ENCODE measurements at places on chromosomes 2 and 18.

- DNase-seq, result peak; percentile 61
Measured at GRCh38 chr2:197707316-197708213, 2.4 kb downstream of the MARS2 start.

DNA sequence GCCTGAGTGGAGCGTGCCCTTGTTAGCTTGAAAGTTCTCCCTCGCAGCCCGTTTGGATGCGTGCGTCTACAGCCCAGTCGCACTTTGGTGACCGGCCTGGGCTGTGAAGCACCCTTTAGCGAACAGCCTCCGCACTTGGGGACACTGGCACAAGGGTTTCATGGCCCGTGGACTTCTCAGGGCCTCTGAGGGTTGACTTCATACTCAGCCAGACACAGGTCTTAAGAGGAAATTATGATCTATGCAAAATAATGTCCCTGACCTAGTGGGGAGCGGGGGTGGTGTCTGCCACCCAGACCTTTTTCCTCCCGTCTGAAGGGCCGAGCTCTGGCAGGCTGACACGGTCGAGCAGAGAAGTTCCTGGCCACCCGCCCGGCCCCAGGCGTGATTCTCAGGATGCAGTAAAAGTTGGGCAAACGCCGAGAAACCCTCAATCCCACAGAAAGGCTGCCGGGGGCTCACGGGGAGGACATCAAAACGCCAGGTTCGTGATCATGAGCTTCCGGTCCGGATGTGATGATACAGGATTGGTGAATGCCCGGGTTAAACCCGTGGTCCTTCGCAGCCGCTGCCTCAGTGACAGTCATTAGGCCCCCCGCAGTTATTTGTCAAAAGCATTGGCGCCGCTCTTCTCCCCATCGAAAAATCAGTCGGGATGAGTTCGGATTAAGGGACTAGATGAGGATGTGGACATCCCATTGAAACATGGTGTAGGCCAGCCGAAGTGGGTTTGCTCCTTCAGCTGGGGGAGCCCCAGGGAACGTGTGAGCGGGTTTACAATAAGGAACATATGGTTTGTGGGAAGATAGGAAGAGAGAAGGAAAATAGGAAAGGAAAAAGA is 3.6 kb upstream of the PAX3 start:
- DNase-seq, result no peak

DNA sequence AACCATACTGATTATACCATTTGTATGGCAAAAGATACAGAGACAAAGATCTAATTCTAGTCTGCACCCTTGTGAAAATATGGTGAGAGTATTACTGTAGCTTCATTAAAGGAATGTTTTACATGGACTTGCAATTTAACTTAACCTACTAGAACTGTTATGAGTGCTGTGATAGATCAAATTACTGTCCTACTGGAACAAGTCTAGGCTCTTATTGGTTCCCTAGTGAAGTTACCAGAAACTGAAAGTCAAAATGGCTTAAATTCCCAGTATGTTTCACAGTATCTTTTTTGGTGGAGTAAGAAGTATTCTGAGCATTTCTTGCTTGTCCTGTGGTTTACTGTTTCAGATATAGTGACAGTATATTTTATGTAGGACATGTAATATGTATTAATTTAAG is 3.8 kb upstream of the TBR1 start:
- no peak for DNase-seq

DNA sequence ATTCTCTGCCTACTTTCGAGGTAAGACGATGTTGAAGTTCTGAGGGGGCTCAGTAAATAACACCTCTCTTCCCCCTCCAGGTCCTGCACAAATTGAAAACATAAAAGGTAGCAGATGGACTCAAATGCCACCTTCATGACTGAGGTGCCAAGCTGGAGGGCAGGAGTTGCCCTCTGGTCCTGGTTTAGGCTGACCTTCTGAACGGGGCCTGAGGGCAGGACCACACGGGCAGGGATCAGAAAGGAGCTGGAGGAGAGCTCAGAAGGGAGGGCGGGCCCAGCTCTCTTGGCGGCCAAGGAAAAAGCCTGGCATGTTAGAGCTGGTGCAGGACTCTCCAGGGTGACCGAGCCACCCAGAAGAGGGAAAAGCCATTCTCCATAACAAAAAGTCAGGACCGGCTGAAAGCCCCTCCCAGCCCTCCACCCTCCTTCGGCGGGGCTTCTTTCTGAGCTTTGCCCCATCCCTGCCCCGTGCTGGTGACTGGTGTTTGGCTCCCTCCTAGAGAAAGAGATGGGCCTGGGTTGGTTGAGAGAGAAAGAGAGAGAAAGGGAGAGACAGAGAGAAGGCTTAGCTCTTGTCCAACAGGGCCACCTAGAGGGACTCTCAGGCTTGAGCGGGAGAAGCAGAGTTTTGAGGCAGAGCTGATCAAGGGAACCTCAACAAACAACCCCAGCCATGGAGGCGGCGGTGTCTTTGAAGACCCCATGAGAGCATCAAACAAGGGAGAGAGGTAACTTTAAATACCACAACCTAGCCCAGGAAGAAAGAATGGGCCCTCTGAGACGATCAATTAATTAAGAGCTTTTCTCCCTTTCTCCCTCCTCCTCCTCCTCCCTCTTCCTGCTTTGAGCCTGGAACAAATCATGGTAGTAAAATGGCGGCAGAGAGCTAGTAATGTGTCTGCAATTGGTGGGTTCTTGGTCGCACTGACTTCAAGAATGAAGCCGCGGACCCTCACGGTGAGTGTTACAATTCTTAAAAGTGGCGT is 50.8 kb downstream of the WIPF1 start:
- DNase-seq, result peak; percentile 42

- DNase-seq, result no peak
Measured at GRCh38 chr2:8954990-8955389, 48.5 kb downstream of the MBOAT2 start.

DNA sequence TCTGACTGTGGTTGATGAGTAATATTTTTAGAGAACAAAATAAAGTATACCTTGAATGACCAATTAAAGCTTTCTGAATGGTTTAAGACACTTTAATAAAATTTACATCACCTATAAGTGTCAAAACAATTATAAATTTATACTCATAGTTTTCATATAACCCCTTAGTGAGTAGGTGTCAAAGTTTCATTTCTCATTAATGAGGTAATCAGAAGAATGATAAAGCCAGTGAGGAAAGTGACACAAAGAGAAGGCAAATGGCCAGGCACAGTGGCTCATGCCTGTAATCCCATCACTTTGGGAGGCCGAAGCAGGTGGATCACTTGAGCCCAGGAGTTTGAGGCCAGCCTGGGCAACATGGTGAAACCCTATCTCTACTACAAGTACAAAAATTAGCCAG is 60.8 kb upstream of the CTLA4 start:
- DNase-seq, result no peak

DNA sequence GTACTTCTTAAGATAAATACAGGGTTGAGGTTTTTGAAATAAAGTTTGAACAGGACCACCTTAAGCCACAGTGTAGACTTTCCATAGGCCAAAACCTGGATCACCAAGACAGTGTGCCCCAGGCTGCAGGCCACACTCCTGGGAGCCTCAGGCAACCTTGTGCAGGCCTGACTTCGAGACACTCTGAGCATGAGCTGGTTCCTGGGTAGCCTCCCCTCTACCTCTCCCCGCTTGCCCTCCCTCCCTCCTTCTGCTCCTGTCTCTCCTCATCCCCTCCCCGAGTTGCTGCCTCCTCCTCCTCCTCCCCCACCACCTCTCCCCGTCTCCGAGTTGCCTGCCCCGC is 10.6 kb upstream of the PROC start:
- DNase-seq, result no peak

DNA sequence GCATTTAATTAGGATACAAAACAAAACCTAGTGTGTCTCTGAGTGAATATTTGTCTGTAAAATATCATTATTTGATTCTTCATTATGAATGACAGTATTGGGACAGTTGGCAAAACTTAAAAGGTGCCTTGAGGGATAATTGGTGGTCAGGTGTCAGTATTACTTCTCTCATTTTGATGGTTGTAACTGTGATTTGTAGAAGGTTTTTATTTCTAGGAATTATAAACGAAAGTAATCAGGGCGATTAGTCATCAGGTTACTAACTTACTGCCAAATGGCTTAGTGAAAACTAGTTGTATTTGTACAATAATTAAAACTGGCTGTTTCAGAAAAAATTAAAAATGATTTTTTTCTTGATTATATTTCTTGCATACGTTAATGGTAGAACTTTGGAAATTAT is 117.6 kb downstream of the BIRC6 start:
- no peak for DNase-seq

- no peak for DNase-seq
Measured at GRCh38 chr2:240818293-240819125, 1.5 kb downstream of the KIF1A start.

GRCh38 chr2:163949693-163950092 is 213.9 kb upstream of the FIGN start:
- no peak for DNase-seq

GRCh38 chr2:229714736-229715541 is 584 bp upstream of the DNER start:
- no peak for DNase-seq

GRCh38 chr18:58335821-58336220 is 291.8 kb downstream of the NEDD4L start:
- DNase-seq, result no peak

DNA sequence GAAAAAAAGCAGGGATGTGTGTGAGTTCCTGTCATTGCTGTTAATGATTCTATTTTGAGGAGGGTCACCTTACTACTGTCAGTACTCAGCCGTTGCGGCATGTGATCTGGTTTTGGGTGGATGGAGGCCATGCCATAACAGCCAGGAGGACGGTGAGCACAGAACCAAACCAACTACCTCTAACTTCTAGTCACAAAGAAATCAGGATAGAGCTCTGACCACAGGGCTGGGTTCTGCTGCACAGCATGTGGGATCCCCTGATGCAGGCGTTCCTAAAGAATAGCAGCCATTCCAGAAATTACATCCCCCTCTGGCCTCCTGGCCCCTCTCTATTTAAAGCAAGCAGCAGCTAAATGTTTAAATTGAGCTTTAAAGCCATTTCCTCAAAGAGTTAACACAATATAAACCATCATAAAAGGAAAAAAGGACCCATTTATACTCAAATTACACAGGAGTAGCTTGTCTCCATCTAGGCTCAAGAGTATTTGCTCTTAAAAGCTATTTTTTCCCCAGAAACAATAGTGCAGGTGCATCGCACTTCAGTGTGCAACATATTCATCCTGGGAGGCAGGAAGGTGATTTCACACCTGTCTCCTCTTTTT is 786.4 kb downstream of the RNF144A start:
- DNase-seq, result no peak

DNA sequence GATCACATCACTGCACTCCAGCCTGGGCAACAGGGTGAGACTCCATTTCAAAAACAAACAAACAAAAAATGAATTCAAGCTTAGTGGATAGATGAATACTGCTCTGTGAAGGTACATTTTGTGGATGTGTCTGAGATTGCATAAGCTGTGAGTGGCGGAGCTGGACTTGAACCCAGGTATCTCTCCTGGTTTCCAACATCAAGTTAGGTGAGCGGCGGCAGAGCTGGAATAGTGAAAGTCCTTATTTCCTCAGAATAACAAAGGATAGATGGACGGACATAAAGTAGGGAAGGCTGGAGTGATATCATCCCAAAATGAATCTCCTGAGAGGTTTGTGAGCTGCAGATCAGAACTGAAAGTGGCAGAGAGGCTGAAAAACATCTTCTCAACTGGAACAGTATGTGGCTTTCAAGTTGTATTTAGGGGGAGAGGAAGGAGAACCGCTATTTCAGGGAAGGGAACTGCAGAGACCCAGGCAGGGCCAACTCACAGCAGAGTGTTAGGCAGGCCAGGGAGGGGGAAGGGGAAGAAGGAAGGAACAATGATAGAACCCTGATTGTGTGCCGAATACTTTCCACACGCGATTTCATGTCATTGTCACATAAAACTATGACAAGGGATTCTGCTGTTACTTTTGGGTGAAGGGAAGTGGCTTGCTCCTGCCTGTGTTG is 106.2 kb downstream of the LPIN1 start:
- no peak for DNase-seq

Measured in AML-193 (cell line).